ENCODE measurements at places on chromosomes 1 and 21. TPM values are rescaled to one million over a fixed set of nuclear protein-coding genes. Genes with fewer than 3 reads are reported as not detected.

- no peak for DNase-seq
Observed at GRCh38 chr1:156146769-156147405, 6.5 kb upstream of the SEMA4A start.

GRCh38 chr1:153827168-153827964 lies 52.2 kb downstream of the SLC27A3 start:
- no peak for DNase-seq

- no peak for DNase-seq
Observed at GRCh38 chr1:64235181-64235580, 31.8 kb downstream of the UBE2U start.

The SYCP1 gene
- total RNA-seq, result not detected

The DCDC2B gene
- total RNA-seq, result 0.11 TPM

All from CD8-positive, alpha-beta memory T cell (primary cell).